ENCODE measurements at places on chromosomes 1 and 21.

GRCh38 chr1:108561689-108562326, 1.9 kb downstream of the EEIG2 start:
- H3K27ac ChIP-seq = no peak overlapping the region
- peaks cover 3% of the 10 kb centered on the region for H3K27me3 ChIP-seq
- H3K4me3 ChIP-seq = no peak overlapping the region
- peak; percentile 55 for DNase-seq

GRCh38 chr1:106944721-106945120, 111.8 kb upstream of the PRMT6 start:
- H3K27me3 ChIP-seq = peaks cover 3% of the 10 kb centered on the region
- H3K36me3 ChIP-seq = no peaks in the 10 kb centered on the region
- H3K4me3 ChIP-seq = no peak overlapping the region
- H3K27ac ChIP-seq = no peak overlapping the region
- H3K4me1 ChIP-seq = peaks cover 6% of the 10 kb centered on the region
- DNase-seq = no peak

DNA sequence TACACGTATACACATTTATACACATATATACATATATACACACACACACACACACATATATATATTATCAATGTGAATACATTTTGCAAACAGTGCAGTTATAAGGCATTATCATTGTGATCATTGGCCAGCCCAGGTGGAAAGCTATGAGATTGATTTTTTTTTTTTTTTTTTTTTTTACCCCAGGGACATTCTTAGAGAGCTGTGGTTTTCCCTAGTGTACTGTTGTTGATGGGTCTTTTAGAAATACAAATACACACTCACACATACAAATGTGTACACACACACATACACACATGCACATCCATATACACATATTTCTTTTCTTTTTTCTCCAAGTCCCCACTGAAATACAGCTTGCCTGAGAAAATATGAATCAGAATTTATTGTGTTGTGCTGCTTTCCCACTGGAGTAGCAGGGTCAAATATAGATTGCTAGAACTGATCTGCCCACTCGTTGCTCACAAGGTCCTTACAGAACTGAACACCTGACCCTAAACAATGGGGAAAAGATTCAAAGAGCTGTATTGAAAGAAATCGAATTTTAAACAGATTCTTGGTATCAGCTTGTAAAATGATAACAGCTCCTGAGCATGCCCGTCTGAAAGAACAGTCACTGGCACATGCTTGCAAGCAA, 325.6 kb downstream of the OMA1 start:
- H3K27me3 ChIP-seq = peaks cover 11% of the 10 kb centered on the region
- H3K4me3 ChIP-seq = no peak overlapping the region
- H3K36me3 ChIP-seq = no peaks in the 10 kb centered on the region
- H3K4me1 ChIP-seq = no peaks in the 10 kb centered on the region
- no peak overlapping the region for H3K27ac ChIP-seq

DNA sequence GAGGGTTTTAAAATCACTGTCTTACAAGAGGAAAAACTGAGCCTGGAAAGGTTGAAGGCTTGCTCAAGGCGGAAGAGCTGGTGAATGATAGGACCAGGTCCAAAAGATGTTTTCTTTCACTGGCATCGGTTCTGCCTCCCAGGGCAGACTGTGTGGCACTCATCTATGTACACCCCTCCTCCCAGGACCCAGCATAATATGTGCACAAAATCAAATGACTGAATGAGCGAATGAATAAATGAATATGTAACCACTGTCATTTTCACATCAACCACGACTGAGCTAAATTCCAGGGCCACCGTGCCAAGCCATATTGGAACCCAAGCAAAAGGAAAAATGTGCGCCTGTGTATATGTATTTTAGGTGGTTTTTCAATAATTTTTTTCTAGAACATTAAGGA, 99.3 kb upstream of the ZBTB40 start:
- H3K4me3 ChIP-seq = no peak overlapping the region
- H3K27ac ChIP-seq = no peak overlapping the region
- no peak for DNase-seq
- H3K36me3 ChIP-seq = no peaks in the 10 kb centered on the region

- no peaks in the 10 kb centered on the region for H3K27me3 ChIP-seq
- no peak for DNase-seq
- peaks cover 51% of the 10 kb centered on the region for H3K36me3 ChIP-seq
- no peak overlapping the region for H3K27ac ChIP-seq
- peaks cover 22% of the 10 kb centered on the region for H3K4me1 ChIP-seq
- no peak overlapping the region for H3K4me3 ChIP-seq
These were observed 3.2 kb upstream of the B3GALT2 start for GRCh38 chr1:193189442-193190095.

GRCh38 chr21:44761011-44761729, 40.5 kb downstream of the UBE2G2 start:
- H3K4me3 ChIP-seq = no peak overlapping the region
- no peak overlapping the region for H3K27ac ChIP-seq
- H3K4me1 ChIP-seq = peaks cover 29% of the 10 kb centered on the region

DNA sequence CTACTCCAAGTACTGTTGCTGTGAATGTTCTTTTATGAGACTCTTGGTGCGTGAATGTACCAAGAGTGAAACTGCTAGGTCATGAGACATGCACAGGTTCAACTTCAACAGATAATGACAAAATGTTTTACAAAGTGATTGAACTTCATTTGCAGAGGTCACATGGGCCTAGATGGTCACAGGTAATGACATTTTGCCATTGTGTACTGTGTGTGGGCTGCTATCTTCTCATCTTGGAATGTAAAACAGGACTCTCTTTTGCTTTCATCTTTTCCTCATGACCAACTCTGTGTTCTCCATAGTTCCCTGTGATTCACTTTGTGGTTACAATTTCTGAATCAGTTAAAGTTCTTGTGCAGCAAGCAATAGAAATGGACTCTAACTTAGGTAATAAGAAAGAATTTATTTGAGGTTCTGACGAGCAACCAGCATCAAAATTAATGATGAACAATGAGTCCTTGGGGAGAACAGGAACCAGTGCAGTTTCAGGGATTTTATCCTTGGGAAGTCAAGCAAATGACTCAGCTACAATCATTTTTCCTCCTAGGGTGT, 16.2 kb upstream of the TSNAX start:
- H3K36me3 ChIP-seq = no peaks in the 10 kb centered on the region
- no peak overlapping the region for H3K27ac ChIP-seq
- DNase-seq = no peak

DNA sequence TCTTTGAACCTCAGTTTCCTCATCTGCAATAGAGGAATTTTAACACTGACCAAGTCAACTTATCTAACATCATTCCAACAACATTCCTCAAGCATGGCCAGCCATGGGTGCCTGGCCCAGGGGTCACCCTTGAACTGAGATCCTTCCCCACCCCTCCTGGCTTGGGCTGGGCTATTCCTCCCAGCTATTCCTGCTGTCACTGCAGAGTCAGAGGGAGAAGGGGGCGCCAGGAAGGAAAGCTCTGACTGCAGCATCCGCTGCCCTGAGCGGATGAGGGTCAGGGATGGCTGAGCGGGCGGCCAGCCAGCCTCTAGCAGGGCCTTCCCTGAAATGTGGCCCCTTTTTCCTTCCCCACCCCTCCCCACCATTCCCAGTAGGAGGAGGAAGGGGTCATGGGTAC, 3.1 kb downstream of the TINAGL1 start:
- H3K4me3 ChIP-seq = no peak overlapping the region
- H3K27ac ChIP-seq = no peak overlapping the region
- no peaks in the 10 kb centered on the region for H3K36me3 ChIP-seq
- H3K4me1 ChIP-seq = peaks cover 21% of the 10 kb centered on the region

- H3K4me1 ChIP-seq = no peaks in the 10 kb centered on the region
- no peak for DNase-seq
- H3K36me3 ChIP-seq = no peaks in the 10 kb centered on the region
- peaks cover 54% of the 10 kb centered on the region for H3K27me3 ChIP-seq
- no peak overlapping the region for H3K4me3 ChIP-seq
These were observed 13.2 kb downstream of the SYT2 start for GRCh38 chr1:202697038-202697437.

Measured in nephron progenitor cell (in vitro differentiated cells).